HEK293T (cell line): ENCODE measurements at places on chromosomes 2 and 18.
A peak's percentile ranks its signal among the peaks of the same experiment; 100 is the strongest.

GRCh38 chr2:98242003-98242402, 104.3 kb upstream of the CNGA3 start:
- no peak for DNase-seq

DNA sequence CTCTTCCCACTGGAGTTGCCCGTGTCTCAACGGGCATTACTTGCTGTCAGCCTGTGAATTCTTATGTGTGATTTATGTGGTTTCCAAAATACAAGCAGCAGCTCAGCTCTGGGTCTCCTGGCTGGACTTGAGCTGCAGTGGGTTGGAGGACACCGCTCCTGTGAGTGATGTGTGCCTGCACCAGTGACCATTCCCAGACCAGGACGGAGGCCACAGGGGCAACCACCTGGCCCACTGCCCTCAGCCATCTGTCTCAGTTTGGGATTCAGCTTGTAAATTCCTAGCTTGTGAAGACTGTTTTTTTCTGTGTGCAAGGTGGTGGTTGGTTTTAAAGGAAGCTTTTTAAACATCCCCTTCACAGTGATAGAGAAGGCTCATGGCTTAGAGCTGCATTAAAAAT, 261.0 kb downstream of the BCL2 start:
- DNase-seq = no peak

DNA sequence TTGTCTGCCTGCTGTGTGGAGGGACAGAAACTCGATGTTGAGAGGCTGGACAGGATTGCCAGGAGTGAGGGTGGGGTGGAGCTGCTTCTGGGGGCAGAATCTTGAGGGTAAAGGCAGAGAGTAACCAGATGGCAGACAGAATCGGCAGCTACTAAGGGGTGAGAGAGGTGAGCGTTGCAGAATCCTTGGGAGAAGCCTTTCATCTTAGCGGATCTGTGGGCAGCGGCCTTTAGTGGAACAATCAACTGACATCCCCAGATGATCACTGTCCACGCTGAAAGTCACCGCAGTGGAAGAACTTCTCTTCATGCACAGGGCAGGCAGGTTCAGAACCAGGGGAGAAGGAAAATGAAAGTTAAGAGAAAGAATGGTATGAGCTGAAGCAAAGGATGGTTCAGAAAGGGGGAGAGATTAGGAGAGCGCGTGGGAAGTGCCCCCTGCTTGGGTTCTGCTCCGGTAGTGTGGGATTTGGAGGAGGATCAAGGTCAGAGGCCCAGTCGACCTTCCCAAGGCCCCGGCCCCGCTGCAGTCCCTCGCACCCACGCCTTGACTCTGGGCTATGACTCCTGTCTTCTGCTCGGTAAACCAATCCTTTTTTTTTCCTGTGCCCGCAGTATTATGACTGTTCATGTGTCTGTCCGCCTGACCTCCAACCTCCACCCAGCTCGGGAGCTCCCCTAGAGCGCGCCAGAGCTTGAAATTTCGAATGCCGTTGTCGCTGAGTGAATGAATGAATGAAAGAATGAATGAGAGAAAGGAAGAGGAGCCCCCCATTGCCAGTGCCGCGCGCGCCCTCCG, 584 bp downstream of the BOLA3 start:
- DNase-seq = no peak

DNA sequence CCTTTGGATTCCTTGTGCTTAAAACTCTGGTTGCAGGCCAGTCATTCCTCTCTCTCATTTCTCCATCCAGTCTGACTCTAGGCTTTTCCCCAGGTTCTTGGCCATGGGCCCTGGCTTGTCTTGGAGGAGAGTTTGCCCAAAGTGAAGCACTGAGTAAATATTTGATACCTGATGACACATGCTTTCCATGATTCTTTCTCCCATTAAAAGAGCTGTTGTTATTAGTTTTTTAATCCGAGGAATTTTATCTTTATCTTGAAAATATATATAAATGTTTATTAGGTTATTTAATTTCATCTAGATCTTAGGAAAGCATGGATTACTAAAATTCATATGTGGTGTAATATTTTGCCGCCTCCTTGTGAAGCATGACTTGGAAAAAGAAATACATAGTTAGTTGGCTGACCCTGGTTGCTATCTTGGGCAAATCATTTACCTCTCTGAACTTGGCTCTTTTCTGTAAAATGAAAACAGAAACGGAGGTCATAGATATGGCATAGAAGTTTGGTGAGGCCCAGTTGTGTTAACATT, 650.1 kb downstream of the SLC4A3 start:
- DNase-seq = no peak

DNA sequence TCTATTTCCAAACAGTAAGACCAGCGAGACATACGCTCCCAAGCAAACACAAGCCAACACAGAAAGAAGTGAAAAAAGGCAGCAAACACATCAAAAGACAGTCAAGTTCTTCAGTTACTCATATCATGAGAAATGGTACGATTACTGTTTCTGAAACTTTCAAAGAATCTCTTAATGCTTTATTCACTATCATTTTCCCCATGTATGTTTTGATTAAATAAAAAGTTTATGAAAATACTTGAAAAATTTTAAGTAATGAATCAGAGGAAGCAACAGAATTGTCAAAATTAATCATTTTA, 114.9 kb downstream of the HDAC4 start:
- DNase-seq = no peak

DNA sequence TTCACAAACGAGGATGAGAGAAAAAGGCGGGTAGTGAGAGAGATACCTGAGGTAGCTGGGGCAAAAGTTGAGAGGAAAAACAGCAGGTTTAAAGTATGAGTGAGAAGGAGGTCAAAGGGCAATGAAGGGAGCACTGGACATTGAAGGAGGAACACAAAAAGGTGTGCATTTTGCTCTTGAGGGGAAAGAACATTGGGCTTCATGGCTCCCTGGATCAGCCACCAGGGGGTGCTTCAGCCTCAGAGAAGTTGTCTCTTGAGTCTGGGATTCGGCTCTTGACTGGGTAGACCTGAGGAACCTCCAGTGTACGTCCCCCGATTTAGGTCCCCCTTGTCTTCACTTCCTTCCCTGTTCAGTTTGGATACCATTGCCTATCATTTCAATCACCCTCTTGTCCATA, 128.5 kb downstream of the RAPGEF4 start:
- peak; percentile 44 for DNase-seq

- no peak for DNase-seq
Observed at GRCh38 chr2:181682026-181682789, 1.9 kb upstream of the NEUROD1 start.

GRCh38 chr2:65393743-65394422, 38.5 kb downstream of the SPRED2 start:
- no peak for DNase-seq

DNA sequence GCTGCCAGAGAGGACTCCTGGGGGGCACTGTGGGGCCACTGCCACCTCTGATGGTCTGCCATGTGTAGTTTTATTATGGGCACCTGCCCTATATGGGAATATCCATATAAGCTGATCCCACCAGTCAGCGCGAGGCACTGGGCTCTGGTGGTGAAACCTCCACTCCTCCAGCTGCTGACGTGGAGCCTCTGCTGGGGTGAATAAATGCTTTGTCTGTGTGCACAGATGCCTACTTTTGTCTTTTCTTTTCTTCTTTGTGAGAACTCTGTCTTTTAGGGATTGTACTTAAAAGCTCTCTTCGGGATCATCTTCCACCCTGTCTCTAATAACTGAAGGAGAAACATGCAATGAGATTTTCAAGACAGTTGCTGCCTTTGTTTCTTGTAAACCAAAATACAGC, 68.9 kb upstream of the NCK2 start:
- DNase-seq = no peak

GRCh38 chr2:1421731-1422130, 8.5 kb downstream of the TPO start:
- DNase-seq = no peak

GRCh38 chr2:20916604-20917286, 93.8 kb upstream of the LDAH start:
- no peak for DNase-seq

- DNase-seq = no peak
Observed at GRCh38 chr2:47078541-47079482, 76.3 kb downstream of the STPG4 start.

GRCh38 chr2:151760139-151760650, 25.9 kb upstream of the NEB start:
- DNase-seq = no peak

DNA sequence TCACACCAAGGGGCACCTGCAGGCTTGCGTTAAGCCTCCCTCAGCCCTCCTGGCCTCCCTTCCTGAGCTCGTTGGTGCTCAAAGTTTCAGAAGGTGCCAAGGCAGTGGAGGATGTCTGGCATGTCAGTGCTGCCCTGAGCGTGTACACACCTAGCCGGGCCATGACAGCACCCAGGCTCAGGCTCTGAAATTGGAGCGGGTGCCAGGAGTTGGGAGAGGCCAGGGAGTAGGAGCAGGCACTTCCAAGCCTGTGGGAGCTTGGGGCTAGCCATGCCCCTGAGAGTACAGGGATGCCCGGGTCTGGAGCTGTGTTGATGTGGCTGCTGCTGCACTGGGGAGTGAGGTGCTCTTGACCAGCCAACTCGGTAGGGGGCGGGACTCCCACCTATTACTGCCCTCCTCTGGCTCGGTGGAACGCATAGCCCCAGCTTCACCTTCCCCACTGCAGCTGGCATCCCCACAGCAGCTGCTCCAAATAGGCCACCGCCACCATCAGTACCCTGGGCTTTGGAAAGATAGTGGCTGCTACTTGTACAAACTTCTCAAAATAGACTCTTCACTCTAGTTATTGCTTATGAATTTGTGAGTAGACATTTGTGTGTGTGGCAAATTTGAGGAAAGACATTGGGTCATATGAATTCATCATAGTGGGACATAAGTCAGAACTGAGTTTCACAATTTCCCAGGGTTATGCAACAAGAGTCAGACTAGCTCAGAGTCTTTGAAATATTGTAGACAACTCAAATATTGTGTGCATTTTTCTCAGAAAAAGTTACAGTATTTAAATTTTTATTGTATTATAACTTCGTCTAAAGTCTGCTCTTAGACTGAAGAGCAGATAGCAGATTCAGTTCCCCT, 6.8 kb upstream of the PCARE start:
- no peak for DNase-seq

GRCh38 chr2:7026742-7027141, 109.5 kb downstream of the RNF144A start:
- DNase-seq = no peak

DNA sequence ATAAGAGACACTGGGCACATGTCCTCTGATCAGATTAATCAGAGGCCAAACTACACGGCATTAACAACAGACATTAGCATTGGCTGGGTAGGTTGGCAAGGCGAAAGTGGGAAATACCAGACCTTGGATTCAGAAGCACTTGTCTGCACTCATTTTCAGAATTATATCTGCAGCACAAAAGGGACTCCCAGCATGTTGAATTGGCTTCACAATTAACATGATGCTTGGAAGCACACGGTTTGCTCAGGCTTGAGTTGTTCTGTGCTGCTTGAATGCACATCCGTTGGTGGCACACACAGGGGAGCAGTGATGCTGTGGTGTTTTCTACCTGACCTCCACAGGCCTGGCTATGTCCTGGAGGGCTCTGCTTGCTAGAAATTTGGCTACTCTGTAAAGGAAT, 83.9 kb downstream of the ACTR3 start:
- no peak for DNase-seq

GRCh38 chr18:9825571-9826073, 60.2 kb upstream of the TXNDC2 start:
- no peak for DNase-seq

DNA sequence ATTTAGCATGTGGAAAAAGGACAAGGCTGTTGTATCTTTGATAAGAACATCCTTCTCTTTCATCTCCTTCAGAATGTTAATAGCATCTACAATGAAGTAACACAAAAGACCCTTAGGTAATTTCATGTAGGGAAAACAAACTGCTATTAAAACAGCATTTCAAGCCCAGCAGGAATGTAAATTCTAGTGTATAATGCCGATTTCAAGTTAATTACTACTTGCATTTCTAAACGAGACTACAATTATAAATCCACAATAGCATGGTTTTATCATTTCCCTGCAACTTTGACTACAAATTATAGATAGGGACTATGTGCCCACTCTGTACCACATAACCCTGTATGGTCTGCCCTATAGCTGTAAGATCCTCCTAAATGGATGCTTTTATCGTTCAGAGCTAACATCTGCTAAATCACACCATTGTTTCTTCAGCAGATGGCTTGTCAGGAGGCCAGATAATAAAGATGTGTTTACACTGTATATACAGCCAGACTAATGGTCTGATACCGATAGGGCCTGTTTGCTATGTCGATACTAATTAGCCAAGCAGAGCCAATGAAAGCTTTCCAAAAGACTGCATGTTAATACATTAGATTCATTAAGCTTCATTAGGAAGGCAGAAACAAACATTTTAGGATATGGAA, 51.9 kb downstream of the LRPPRC start:
- no peak for DNase-seq

DNA sequence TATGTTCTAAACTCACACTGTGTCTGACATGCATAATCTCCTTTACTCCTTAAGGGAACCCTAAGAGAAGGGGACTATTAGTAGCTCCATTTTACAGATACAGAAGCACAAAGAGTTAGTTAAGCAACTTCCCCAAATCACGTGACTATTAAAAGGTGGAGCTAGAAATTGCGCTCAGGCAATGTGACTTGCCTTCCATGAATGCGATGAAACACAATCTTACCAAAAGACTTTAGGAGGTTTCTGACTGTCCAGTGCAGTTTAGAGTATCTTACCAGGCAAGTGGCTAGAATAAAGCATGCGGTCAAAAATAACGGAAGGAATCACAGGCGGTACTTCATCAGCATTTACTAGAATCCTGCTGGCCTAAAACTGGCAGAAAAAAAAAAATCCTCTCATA, 70.4 kb downstream of the ZNF521 start:
- DNase-seq = no peak

DNA sequence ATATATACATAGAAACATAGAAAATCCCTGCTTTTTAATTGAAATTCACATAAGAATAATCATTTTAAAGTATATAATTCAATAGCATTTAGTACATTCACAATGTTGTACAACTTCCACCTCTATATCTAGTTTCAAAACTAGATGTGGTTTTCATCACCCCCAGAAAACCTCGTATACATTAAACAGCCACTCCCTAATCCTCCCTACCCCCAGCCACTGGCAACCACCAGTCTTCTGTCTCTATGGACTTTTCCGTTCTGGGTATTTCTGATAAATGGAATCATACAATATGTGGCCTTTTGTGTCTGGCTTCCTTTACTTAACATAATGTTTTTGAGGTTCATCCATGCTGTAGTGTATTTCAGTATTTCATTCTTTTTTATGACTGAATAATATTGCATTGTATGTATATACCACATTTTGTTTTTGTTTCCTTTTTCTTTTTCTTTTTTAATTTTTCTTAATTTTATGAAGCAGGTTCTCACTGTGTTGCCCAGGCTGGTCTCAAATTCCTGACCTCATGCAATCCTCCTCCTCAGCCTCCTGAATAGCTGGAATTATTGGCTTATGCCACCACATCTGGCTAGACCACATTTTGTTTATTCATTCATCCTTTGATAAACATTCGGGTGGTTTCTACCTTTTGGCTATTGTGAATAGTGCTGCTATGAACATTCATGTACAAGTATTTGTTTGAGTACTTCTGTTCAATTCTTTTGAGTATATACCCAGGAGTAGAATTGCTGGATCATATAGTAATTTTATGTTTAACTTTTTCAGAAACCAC, 50.6 kb upstream of the RNF152 start:
- no peak for DNase-seq

- DNase-seq = no peak
Observed at GRCh38 chr2:96809216-96809882, 6.7 kb upstream of the CNNM3 start.
